ENCODE measurements at places on chromosomes 3 and 15.

GRCh38 chr15:55917881-55918296 is 75.5 kb downstream of the NEDD4 start:
- no peak overlapping the region for H3K4me3 ChIP-seq
- H3K36me3 ChIP-seq, result no peaks in the 10 kb centered on the region
- H3K27me3 ChIP-seq, result no peaks in the 10 kb centered on the region
- peaks cover 17% of the 10 kb centered on the region for H3K4me1 ChIP-seq

- no peaks in the 10 kb centered on the region for H3K27me3 ChIP-seq
- no peaks in the 10 kb centered on the region for H3K36me3 ChIP-seq
- H3K27ac ChIP-seq, result no peak overlapping the region
These were observed 34.4 kb upstream of the TPRG1 start for GRCh38 chr3:189137416-189137815.

DNA sequence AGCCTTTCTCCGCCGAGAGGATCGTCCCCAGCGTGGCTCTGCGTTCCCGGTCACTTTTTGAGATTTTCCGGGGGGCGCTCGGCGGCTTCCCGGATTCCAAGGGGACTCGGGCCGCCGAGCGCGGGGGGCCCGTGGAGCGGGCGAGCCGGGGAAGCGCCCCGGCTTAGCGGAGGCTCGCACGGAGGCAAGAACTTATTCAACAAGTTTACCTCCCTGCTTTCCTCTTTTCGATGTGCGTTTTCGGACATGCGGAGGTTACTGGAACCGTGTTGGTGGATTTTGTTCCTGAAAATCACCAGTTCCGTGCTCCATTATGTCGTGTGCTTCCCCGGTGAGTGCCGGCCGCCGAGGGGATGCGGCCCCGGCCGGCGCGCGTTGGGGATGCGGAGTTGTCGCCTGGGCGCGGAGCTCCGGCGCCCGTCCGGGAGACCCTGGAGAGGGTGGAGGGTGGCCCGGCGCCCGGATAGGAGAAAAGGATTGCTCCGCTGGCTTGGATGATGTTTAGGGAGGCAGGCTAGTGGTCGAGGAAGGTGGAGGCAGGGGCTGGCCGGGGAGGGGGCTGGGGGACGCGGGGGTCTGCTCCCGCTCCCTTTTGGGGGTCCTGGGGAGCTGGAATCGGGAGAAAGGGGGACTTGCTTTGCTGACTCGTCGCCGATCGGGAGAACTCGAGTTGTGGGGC is 810 bp downstream of the PTPRG start:
- peak overlapping the region; percentile 69 for H3K4me3 ChIP-seq
- H3K36me3 ChIP-seq, result no peaks in the 10 kb centered on the region
- peak overlapping the region; percentile 92 for H3K27ac ChIP-seq
- peaks cover 4% of the 10 kb centered on the region for H3K4me1 ChIP-seq
- DNase-seq, result no peak

DNA sequence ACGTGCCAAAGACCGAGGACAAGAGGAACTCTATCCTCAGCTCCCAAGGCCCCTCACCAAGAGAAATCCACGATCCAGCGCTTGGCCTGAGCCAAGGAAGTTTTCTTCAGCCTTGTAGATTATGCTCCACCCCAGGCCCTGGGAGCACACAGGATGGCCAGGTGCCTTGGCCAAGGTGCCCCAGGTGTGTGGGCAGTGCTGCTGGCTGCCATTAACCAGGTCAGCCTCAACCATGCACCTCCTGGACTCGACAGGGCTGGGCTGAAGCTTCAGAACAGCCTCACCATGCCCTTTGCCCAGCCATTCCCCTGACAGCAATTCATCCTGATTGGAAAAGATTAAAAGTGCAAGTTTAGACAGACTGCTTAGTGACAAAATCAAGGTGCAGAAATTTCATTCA is 10.9 kb upstream of the MESP1 start:
- no peaks in the 10 kb centered on the region for H3K4me1 ChIP-seq
- no peaks in the 10 kb centered on the region for H3K36me3 ChIP-seq
- DNase-seq, result no peak
- no peak overlapping the region for H3K27ac ChIP-seq

- no peak overlapping the region for H3K27ac ChIP-seq
- H3K36me3 ChIP-seq, result no peaks in the 10 kb centered on the region
- no peaks in the 10 kb centered on the region for H3K27me3 ChIP-seq
- no peak overlapping the region for H3K4me3 ChIP-seq
- no peaks in the 10 kb centered on the region for H3K4me1 ChIP-seq
These were observed 348.5 kb upstream of the PROK2 start for GRCh38 chr3:72133329-72134011.

- H3K27me3 ChIP-seq, result no peaks in the 10 kb centered on the region
- H3K4me1 ChIP-seq, result peaks cover 12% of the 10 kb centered on the region
- no peaks in the 10 kb centered on the region for H3K36me3 ChIP-seq
These were observed 35.0 kb upstream of the COLQ start for GRCh38 chr3:15556512-15556911.

DNA sequence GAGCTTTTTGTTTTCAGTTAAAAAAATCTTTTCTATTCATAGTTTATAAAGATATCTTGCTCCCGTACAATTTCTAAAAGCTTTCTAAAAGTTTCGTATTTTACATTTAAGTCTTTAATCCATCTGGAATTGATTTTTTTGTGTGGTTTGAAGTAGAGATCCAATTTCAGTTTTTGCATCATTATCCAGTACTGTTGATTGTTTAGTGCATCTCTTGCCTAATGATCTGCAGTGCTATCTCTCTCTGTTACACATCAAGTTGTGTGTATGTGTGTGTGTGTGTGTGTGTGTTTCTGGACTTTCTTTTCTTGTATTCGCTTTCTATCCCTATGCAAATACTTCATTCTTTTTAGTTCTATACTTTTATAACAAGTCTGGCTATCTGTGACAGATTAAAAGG is 605.8 kb upstream of the DPPA4 start:
- H3K4me1 ChIP-seq, result no peaks in the 10 kb centered on the region
- H3K36me3 ChIP-seq, result no peaks in the 10 kb centered on the region
- no peak overlapping the region for H3K27ac ChIP-seq
- DNase-seq, result no peak

- H3K27me3 ChIP-seq, result peaks cover 29% of the 10 kb centered on the region
- H3K4me3 ChIP-seq, result no peak overlapping the region
- H3K36me3 ChIP-seq, result no peaks in the 10 kb centered on the region
These were observed 18.9 kb upstream of the TGM5 start for GRCh38 chr15:43285609-43286037.

DNA sequence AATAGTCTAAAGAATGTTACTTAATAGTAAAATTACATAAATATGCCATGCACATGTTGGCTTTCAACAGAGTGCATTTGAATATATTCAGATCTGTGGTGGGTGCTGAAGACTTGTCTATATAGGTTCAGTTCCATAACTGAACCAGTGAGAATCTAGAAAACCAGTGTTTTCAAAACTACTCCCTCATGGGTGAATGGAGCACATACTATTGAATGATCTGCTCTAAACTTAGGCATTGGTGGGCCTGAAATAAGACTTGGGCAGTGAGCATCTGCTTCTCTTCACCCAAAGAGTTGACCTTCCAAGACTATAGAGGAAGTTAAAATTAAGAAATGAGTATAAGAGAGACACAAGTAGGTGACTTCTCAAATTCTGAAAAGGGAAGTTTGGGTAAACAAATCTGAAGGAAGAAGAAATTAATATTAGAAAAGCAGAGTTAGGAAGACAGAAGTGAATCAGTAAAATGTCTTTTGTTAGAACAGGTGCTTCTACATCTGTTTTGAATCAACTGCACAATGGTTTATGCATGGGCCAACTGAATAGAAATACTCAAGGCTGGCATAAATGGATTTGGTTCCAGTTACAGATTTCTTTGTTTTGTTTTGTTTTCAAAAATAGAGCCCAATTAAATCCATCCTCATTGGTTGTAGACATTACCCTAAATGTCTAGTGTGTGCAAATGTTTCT is 19.3 kb downstream of the ALCAM start:
- H3K36me3 ChIP-seq, result no peaks in the 10 kb centered on the region
- H3K27me3 ChIP-seq, result no peaks in the 10 kb centered on the region
- no peaks in the 10 kb centered on the region for H3K4me1 ChIP-seq
- DNase-seq, result no peak

- no peak for DNase-seq
- H3K36me3 ChIP-seq, result no peaks in the 10 kb centered on the region
- no peak overlapping the region for H3K27ac ChIP-seq
- no peak overlapping the region for H3K4me3 ChIP-seq
- no peaks in the 10 kb centered on the region for H3K27me3 ChIP-seq
- peaks cover 4% of the 10 kb centered on the region for H3K4me1 ChIP-seq
These were observed 13.4 kb upstream of the TBC1D5 start for GRCh38 chr3:17755836-17756235.

DNA sequence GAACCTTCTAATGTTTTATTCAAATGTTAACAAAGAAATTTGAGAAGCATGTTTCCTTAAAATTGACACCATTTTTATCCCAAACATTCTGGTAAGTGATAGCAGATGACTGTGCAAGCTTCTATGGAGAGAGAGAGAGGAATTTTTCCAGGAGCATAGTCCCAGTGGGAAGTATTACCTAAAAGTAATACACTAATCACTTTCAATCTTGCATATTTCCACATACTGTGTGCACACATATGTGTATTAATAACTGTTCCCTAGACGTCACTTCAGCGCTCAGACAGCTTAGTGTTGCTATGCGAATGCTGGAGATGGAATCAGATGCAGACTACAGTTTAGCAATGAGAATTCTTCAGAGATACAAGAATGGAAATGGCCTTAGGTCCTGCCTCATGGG is 424.3 kb upstream of the TPRG1 start:
- no peaks in the 10 kb centered on the region for H3K27me3 ChIP-seq
- H3K27ac ChIP-seq, result no peak overlapping the region
- no peak for DNase-seq
- H3K4me1 ChIP-seq, result no peaks in the 10 kb centered on the region

GRCh38 chr3:55044486-55044885 is 116.6 kb upstream of the LRTM1 start:
- H3K4me1 ChIP-seq, result no peaks in the 10 kb centered on the region
- no peaks in the 10 kb centered on the region for H3K36me3 ChIP-seq
- H3K4me3 ChIP-seq, result no peak overlapping the region
- H3K27ac ChIP-seq, result no peak overlapping the region
- no peaks in the 10 kb centered on the region for H3K27me3 ChIP-seq

- no peak overlapping the region for H3K27ac ChIP-seq
- DNase-seq, result no peak
- H3K4me3 ChIP-seq, result no peak overlapping the region
- H3K4me1 ChIP-seq, result no peaks in the 10 kb centered on the region
- H3K27me3 ChIP-seq, result no peaks in the 10 kb centered on the region
These were observed 100.3 kb upstream of the TPRG1 start for GRCh38 chr3:189071446-189071845.
